Stimulated activated naive CD8-positive, alpha-beta T cell treated with anti-CD3 and anti-CD28 coated beads, Interleukin-15, amount 100 ng/mL, for 72 hours (primary cell): ENCODE measurements at places on chromosomes 5 and 9.

GRCh38 chr9:117083559-117083958 is 331.3 kb downstream of the ASTN2 start:
- no peak for DNase-seq

DNA sequence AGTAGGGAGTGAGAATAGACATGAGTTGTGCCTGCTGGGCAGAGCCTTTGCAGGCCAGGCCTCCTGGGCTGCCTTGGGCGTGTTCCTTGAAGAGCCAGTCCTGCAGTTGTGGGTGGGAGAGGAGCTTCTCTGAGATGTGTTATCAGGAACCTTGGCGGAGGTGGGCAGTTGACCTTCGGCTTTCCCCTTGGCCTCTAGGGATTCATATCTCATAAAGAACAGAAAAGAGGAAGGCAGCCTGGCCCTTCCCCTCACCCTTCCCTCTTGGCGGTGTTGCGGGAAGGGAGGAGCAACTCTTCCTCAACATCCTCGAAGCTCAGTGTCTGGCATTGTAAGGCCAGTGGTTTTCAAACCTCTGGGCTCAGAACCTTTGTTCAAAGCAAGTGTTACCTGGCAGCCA is 59.2 kb downstream of the DAPK1 start:
- no peak for DNase-seq

- DNase-seq, result no peak
These were observed 98.6 kb downstream of the OSTF1 start for GRCh38 chr9:75186767-75187380.

DNA sequence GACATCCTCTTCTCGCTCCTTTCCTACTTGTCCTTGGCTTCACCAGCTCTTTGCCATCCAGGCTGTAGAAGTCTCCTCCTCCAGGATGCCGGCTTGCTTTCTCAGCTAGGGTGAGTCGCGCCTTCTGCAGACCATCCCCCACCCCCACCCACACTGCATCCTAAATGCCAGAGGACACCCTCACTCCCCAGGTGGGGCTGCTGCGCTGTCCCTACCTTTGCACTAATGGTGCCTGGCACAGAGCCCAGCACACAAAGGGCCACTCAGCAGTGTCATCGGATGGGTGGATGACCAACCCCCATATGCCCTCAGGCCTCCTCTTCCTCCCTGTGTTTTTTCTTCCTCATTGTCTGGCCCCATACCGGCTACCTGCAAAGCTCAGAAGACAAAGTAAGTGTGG is 14.8 kb downstream of the IL9 start:
- no peak for DNase-seq

DNA sequence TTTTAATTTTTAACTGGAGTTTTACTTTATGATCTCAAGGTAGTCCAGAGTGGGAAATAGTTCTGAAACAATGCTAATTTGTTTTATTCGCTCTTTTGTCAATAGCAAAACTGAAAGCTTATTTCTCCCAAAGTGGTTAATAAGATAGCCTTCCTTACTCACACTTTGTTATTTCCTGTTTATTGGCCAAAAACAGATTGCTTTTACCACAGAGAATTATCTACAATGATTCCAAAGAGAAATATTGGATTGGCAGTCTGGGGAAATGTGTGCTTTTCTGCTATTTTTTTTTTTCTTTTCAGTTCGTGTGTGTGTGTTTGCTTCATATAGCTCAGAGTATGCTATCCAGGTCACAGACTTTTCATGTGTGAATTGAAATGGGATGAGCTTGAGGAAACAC is 756.7 kb upstream of the RGMB start:
- DNase-seq, result no peak

GRCh38 chr5:61657686-61658085 is 325.6 kb downstream of the ZSWIM6 start:
- no peak for DNase-seq

DNA sequence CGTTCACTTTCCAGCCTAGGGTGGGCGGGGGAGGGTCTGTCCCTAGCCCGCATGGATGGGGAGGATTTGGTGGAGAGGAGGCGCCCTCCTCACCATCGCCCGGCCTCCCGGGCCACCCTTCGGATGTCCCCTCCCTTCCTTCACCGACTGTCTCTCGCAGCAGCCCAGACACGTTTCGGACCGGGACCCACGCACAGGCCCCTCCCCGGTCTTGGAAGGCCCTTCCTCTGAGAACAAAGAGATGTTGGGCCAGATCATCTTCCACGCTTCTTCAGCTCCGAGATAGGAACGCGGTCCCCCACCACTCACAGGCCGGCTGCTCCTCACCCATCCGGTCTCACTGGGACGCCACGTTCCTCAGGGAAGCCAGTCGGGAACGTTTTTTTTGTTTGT is 640 bp upstream of the DPM2 start:
- no peak for DNase-seq

DNA sequence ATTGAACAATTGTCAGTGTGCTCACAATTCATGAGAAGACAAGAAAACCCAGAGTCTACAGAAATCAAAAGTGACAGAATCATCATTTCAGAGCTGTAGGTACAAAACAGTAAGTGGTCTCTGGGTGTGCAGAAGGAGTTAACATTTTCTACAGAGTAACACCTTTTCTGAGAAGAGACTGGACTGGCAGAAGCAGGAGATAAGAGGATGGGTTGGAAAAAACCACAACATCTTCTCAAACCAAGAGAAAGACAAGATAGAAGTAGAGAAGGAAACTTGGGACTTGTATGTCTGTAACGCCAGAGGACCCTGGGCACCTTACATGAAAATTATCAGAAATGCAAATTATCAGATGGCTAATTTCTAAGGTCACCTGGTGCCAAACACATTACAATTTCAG is 82.6 kb downstream of the ARL15 start:
- no peak for DNase-seq

- DNase-seq, result no peak
These were observed 167.1 kb downstream of the RFK start for GRCh38 chr9:76227156-76227555.

GRCh38 chr5:126961702-126962101 is 68.7 kb downstream of the MARCHF3 start:
- no peak for DNase-seq

DNA sequence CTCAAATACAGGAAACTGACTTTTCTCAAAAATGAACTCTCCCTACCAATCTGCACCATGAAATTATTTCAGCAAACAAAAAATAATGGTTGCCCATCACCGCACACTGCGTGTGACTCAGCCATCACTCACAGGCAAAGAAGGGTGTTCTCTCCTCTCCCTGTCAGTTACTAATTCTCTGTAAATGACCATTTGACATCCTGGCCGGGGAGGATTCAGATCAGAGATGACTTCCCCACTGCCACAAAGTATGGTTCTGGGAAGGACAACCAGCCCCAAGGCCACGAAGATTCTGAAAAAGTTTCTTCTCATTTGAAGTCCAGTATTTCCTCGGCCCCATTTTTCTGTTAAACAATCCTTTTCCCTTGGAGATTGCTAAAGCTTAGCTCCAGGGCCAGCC is 199.4 kb downstream of the AUH start:
- no peak for DNase-seq

DNA sequence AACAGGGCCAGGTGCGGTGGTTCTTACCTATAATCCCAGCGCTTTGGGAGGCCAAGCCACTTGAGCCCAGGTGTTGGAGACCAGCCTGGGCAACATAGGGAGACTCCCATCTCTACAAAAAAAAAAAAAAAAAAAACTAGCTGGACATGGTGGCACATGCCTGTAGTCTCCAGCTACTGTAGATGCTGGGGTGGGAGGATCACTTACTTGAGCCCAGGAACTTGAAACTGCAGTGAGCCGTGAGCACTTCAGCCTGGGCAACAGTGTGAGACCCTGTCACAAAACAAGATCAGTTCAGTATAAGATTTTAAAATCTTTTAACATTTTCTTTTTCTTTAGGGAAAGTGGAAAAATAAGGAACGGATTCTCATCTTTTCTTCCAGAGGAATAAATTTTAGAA is 2.5 kb downstream of the BRIX1 start:
- DNase-seq, result no peak

- no peak for DNase-seq
These were observed 18.6 kb upstream of the MOB3B start for GRCh38 chr9:27548055-27548741.

DNA sequence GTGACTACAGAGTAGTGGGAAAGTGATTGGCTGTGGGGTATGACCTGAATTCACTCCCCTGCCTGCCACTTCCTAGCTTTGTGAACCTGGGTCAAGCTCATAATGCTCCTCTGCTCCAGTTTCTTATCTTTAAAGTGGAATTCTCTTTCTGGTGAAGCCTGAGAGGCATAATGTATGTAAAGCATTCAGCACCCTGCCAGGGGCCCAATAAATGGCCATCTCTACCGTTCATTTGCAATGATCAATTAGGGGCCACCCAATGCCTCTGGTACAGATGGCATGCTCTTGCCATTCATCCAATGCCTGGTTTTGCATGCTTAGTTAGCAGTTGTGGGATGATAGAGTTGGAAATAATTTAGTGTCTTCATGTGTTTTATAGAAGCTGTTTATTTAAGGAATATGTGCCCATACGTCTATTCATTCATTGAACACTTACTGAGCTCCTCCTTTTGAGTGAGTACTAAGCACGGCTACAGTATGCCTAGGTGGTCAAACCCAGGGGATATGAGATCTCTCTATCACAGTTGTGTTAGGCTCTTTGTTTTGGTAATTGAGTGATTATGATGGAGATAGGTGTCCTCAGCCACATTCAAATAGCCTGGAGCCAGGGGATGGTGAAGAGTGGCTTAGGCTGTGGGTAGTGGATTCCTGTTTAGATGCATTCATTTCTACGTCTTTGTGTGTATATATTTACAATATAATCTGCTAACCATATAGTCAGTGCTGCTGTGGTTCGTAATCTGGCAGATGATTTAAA is 15.3 kb downstream of the ZNF462 start:
- DNase-seq, result no peak

DNA sequence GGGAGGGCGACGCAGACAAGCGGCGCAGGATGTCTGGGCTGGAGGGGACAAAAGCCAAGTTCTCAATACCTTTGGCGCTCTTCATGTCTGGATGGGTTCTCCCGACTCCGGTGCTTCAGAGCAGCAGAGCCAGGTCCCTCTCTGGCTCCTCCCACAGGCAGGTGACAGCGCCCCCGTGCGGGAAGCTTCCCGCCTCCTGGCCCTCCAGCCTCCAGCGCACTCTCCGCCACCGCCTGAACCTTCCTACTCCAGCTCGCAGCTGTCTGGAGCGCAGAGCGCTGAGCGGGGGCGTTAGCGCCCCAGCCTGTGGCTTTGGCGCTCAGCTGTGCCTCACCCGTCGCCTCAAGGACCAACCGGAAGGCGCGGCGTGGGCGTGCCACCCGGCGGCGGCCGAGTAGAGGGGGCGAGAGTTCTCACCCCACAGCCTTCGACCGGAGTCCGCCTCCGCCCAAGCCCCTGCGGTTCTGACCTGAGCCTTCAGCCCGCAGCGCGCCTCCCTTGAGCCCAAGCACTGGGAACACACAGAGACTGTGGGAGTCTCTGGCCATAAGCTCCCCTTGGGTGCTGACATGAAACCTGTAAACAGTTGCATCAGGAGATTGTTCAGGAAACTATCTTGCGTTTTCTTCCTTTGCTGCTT is at the start of gene SLCO4C1:
SLCO4C1 (minus strand) TSS at position 107 of the 640 bp plus-strand sequence; CDS start at position 85, 22 bp downstream.
- peak; percentile 75 for DNase-seq

DNA sequence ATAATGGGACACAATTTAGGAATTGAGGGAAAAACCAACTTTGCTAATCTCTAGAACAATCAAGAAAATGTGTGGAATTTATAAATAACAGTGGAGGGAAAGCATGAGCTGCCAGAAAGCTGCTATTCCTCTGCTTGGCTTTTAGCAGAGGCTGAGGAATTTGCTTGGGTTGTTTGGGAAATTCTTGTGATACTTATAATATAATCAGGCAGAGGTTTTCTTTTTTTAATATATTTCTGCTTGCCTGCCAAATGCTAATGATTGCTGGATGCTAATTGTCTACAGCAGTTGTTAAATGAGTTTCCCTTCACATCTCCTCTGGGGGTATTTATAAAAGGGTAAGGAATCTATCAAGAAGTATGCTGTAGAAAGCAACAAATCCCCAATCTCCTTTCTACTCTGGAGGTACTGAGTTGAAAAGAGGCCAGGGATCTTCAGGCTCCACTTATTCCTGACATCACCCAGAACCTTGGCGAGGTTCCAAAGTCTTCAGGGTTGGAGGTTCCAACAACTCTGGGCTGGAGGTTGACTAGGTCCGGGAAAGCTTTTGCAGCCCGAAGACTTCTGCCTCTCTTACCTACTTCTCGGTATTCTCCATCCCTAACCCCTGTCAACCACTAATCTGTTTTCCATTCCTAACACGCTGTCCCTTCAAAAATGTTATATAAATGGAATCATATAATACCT is 60.4 kb upstream of the TMED7 start:
- DNase-seq, result no peak

GRCh38 chr5:65866837-65867521 is 59.4 kb upstream of the ERBIN start:
- DNase-seq, result no peak

DNA sequence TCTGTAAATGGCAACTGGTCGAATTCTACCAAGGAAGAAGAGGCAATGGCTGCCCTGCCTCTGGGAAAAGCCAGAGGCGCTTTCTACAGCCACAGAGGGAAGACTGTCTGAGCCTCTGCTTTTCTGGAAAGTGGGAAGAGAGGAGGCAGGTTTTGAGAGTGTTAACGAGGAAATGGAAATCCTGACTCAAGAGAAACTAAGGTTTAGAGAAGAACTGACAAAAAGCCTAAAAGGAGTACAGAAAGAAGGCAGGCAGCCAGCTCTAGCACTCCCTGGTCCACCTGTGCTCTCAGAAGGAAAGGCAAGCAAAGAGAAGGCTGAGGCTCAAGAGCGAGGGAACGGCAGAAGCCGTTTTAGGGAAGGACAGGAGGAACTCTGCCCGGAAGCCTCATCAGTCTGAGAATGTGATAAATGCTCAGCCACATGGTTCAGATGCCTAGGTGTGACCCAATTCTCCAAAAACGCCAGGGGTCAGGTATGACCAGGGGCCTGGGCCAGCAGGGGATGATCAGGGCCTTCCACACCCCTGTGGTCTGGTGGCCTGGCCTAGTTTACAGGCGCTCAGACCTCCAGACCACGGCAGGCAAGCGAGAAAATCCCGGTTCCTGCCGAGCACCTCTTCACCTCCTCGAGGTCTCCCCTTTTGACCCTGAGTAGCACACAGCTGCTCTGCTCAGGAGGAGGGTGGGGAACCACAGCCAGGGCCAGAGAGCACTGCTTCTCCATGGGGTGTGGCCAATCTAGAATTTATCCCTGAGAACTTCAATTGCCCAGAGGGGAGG is 79.9 kb upstream of the FBXW11 start:
- DNase-seq, result no peak

GRCh38 chr5:139975942-139976341 is 67.2 kb downstream of the NRG2 start:
- no peak for DNase-seq

DNA sequence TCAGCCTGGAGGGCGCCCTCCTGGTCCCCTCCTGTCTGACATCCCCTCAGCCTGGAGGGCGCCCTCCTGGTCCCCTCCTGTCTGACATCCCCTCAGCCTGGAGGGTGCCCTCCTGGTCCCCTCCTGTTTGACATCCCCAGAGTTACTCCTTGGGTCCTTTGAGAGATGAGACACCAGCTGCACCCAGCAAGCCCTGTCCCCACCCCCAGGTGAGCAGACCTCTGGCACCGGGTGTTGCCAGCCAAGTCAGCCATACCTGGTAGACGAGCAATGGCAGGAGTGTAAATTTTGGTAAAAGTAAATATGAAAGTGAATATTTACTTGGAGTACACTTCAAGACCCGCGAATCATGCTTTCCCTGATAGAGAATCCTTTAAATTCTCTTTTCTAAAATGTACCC is 25.4 kb downstream of the EXOC3 start:
- DNase-seq, result no peak
